ENCODE measurements at places on chromosomes 7 and 10.

DNA sequence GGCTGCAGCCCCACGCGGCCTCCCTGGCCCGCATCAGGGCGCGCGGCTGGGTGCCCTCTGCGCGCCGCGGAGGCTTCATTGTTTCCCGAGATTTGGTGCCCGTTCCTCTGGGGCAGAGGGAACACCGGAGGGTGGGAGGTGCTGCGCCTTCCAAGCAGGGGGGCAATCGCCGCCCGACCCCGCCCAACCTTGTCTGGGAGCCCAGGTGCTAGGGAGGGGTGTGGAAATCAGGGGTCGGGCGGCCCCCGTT lies 1.0 kb upstream of the NRP1 start:
- DNase-seq: no peak

DNA sequence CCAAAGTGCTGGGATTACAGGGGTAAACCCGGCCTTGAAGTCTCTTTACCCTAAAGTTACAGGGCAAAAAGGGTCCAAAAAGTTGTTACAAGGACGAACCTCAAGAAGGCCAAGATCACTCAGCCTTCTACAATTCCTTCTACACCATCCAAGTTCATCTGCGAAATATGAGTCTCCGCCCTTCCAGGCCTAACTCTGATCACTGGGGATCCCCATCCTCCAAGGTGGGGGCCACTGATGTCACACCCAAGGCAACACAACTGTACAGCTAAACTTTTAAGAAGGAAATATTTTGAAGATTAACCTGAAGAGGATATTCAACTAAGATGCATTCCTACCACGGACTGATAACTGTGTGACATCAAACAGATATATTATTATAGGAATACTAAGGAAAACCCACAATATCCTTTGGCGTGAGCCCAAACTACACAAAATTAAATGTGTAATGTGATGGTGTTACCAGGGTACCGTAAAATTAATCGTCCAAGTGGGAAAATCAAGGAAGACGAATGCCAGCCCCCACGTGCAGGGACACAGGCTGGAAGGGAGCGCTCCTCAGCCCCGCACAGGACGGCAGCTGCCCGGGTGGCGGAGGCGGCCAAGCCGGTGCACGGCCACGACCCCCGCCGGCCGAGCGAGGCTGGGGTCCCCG lies 1.0 kb downstream of the PAXIP1 start:
- no peak for DNase-seq

- no peak for DNase-seq
Measured at GRCh38 chr7:20350518-20350951, 19.8 kb downstream of the ITGB8 start.

GRCh38 chr10:9450801-9451200 lies 1396.3 kb downstream of the GATA3 start:
- no peak for DNase-seq

GRCh38 chr7:2172311-2173188 lies 60.2 kb downstream of the MAD1L1 start:
- DNase-seq: peak; percentile 37

DNA sequence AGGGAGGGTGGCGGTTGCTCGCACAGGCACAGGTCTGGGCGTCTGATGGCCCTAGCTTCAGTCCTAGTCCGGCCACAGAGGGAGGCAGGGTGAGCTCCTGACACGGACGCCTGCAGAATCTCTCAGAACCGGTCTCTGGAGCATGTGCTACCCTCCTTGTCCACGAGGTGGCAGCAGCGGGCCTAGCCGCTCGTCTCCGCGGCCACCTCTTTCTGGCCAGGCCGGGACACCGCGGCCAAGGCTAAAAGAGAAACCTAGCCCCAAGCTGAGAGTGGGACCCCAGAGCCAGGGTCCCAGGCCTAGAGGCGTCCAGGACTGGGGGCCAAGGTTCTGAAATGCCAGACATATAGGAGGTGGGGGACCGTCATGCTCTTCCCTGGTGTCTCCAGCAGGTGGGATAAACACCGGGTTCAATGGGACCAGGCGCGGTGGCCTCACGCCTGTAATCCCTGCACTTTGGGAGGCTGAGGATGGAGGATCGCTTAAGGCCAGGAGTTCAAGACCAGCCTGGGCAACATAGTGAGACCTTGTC lies 3.2 kb upstream of the LAT2 start:
- peak; percentile 92 for DNase-seq

- no peak for DNase-seq
Measured at GRCh38 chr10:114472877-114473253, 68.6 kb upstream of the AFAP1L2 start.

DNA sequence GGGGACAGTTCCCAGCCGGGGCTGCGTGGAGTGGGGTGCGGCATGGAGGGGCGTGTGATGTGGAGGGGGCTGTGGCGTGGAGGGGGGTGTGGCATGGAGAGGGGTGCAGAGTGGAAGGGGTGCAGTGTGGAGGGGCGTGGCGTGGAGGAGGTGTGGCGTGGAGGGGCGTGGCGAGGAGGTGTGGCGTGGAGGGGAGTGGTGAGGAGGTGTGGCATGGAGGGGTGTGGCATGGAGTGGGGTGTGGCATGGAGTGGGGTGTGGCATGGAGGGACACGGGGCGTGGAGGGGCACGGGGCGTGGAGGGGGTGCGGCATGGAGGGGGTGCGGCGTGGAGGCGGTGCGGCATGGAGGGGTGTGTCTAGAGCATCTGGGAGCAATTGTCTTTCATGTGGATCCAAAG lies 33.6 kb downstream of the NKX6-2 start:
- DNase-seq: no peak

DNA sequence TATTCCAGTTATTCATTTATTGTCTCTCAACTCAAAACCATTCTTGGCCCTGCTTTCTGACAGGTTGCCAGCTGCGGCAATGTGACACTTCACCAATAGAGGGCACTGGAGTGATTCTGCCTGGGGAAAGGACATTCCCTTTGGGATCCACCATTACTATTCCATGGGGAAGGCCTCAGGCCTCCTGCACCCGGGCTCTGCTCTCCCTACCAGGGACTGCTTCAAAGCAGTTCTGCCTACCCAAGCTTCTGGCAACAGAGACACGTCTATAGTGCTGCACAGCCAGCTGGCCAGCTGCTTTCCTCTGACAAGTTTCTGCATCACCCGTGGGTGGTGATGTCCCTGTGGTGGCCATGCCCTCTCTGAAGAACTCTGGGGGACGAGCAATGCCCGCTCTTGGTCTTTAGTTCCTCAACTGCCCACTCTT lies 163.8 kb downstream of the ELMO1 start:
- DNase-seq: peak; percentile 83

- no peak for DNase-seq
Measured at GRCh38 chr7:104207348-104207730, 474 bp downstream of the ORC5 start.

Data from islet precursor cell (in vitro differentiated cells).